Renal cortical epithelial cell (primary cell): ENCODE measurements at places on chromosomes 1 and 21. TPM values are rescaled to one million over a fixed set of nuclear protein-coding genes. Genes with fewer than 3 reads are reported as not detected.

DNA sequence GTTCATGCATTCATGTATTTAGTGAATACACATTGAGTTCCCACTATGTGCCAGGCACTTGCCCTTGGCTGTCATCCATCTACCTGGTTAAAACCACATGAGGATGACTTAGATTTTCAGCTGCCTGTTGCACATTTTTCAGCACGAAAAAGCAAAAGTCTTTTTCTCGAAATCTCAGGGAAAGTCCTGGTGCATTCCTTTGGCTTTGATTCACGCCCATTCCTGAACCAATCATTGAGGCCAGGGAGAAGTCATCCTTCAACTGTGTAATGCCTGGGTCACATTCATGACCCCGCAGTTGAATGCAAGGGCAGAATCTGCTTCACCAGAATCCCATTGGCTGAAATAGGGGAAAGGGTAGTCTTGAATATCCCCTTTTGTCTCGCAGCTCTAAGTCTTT is 84.4 kb downstream of the RNF220 start:
- no peak for DNase-seq

DNA sequence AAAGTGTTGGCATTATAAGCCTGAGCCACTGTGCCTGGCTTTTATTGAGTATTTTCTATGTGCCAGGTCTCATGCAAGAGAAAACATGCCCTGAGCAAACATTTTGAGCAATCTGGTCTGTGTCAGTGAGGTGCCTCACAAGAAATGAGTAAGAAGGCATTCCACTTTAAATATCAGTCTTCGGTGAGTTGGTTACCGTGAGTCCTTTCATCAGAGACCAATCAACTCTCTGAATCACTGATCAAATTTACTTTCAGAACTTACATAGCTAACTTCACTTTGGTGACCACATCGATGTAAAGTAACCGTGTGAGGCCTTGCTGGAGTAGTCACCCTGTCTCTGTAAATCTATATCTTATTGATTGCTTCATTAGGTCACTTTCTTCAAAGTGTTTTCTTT is 14.3 kb upstream of the DDX59 start:
- no peak for DNase-seq

DNA sequence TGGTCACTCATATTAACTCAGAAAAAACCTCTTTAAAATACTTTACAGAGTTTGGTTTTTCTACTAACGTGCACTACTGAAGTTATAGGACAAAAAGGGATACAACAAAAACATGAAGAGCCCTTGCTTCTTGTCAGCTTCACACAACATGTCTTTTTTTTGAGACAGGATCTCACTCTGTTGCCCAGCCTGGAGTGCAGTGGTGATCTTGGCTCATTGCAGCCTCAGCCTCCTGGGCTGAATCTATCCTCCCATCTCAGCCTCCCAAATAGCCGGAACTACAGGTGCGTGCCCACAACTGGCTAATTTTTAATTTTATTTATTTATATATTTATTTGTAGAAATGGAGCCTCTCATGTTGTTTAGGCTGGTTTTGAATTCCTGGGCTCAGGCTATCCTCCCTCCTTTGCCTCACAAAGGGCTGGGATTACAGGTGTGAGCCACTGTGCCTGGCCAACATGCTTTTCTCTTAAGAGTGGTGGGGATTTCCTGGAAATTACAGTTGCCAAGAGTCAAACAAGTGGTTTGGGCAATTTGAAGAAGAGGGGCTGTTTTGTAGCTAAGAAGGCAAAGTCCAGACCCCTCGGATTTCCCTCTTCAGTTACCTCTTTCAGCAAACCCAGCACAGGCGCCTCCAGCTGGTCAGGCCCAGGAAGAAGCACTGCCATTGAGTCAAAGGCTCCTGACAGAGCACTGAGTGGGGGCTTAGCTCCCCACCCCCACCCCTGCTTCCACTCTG is 6.4 kb upstream of the SMPDL3B start:
- peak; percentile 89 for DNase-seq

DNA sequence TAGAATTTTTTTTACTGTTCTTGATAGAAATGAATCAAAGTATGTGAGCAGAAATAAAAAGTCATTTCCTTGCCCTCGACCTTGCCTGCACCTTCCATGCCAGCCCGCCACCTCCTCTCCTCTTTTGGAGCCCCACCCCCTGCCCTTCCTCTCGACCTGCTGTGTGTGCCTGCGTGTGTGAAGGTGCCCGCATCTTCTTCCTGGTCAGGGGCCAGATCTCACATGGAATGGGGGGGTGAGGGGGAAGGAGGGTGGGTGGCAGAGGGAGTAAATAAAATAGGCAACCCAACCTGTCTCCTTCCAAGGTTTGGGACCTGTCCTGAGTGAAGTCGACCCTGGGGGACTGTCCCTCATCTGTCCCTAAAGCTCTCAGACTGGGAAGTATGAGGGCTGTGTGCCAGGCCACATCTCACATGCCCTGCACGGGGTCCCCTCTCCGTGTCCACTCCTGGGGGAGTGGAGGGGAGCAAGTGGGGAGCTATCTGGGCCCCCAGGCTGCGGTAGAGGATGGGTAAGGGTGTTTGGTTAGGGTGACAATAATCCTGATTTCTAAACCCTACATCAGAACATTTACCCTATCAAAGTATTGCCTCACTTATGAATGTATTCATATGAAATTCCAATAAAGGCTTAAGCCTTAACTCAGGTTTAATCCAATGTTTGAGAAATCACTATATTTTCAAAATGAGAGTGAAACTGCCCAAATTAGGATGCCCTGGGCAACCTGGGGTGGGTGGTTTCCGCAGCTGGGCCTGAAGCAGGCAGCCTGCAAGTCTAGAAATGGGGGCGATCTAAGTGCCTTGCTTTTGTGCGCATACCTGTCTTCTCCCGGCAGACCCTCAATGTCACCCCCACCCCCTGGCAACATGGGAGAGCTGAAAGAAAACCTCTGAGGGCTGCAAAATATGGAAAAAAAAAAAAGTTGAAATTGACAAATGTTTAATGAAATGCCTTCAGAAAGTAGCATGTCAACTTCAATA is 15.4 kb downstream of the AMPD2 start:
- no peak for DNase-seq

DNA sequence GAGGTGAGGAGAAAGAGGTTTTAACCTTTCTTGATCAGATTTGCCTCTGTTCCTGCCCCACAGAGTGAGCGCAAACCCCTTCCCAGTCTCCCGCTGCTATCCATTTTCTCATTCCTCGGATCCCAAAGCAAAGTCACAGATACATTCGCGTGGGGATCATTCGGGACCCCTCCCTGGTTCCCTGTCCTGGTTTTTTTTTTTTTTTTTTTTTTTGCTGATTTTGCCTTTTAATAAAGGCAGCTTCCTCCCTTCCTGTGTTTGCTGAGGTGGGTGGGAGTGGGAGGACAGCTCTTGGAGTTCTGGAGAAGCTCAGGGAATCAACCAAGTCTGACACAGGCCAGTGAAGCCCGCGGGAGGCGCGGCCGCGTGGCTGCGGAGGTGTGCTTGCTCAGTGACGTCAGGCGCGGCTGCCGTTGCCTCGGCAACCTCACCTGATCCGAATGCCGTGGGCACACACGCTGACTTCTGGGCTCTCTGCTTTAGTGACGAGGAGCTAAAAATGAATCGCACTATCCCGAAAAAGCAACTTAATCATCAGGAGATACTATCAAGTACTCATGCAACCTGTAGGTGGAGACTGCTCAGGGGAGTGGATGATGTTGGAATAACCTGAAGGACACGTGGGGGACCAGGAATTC is 106.4 kb downstream of the TBX19 start:
- DNase-seq, result peak; percentile 78

DNA sequence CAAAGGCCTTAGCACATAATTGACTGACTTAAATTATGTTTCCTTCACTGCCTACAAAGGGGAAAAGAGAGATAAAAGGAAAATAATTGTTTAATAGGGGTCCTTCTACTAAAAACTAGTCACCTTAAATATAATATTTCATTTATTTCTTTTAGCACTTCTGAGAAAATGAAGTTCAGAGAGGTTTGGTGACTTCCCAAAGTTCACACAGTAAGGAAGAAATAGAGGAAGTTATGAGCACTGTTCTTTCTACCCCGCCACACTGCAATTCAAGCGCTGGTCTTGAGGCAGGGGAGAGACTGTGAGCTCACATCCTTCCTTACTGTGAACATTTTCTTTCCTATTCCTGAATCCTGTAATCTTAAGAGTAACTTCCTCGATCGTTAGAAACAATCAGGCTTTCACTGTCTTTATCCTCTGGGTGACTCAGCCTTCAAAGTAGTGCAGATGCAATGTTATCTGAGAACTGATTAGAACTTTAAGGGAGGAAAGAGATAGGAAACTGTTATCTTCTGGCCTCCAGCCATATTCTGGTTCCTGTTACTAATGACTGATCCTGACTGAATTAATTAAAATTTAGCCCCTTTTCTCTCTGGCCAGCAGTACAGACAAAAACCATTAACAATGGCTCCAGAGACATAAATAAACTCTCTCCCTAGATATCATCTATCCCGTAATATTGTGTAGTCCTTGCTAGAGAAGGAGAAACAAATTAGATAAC is 6.8 kb downstream of the RGS5 start:
- DNase-seq, result no peak

DNA sequence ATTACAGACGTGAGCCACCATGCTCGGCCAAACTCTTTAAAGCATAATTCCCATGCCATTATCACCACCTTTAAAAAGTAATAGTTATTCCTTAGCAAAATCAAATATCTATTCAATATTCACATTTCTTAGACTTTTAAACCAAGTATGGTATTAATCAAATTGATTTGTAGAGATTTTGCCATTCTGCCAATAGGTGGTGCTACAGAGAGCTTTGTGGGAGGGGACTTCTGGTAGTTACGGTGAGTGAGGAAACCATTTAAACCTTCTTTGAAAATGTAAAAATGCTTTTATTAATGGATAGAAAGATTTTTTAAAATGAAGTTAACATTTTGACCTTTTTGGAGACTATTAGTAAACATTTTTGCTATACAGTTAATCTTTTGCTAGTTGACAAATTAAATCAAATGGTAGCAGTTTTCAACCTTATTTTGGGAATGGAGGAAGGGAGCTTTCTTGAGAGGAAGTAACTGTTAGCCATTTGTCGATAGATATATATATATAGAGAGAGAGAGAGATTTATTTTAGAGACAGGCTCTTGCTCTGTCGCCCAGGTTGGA is 19.3 kb downstream of the IARS2 start:
- DNase-seq, result peak; percentile 28

DNA sequence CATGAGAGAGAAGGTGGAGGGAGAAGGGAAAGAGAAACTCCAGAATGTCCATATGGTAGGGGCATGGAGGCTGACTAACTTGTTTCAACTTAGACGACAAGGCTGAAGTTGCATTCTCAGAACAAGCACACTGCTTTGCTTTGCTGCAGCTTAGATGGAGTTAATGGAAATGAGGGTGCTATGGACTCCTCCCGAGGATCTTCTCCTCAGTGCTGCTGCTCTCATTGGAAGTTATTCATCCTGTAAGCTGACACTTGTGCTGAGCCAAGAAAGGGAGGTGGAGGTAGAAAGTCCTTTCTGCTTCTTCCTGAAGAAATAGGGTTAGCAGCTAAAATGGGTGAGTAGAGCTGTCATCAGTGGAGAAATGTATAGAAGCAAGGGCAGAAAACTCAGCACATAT is 215.3 kb downstream of the SEC16B start:
- no peak for DNase-seq

- DNase-seq, result no peak
These were observed 93.9 kb upstream of the DPT start for GRCh38 chr1:168822911-168823310.

- DNase-seq, result no peak
These were observed 392.5 kb upstream of the ESRRG start for GRCh38 chr1:217115404-217116380.

DNA sequence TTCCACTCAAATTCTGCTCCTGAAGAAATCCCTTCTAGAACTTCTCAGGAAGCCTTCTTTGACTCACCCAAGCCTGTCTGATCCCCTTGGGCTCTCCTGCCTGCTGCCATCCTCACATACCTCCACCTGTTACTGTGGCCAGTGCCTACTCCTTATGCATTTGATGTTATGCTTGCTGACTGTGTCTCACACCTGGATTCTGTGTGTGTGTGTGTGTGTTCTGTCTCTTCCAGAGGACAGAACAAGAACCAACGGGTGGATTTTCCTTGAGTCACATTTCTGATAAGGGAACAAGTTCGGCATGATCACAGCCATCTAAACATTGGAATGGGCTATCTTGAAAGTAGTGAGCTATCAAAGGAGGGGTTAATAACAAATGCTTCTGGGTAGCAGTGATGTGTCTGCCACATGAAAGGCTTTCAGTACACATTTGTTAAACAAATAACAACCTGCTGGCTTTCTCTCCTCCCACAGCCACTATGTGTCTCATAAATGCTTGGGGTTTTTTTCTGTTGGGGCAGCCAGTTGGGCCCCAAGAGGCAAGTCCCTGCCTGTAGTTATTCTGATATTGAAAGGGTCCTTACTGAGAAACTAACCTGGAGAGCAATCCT is 8.9 kb upstream of the GPR37L1 start:
- DNase-seq, result peak; percentile 8

GRCh38 chr1:30881319-30882181 is 27.0 kb downstream of the SDC3 start:
- DNase-seq, result no peak

- peak; percentile 52 for DNase-seq
These were observed 31.0 kb upstream of the IL19 start for GRCh38 chr1:206739411-206740076.

GRCh38 chr1:40270152-40270834 is 12.3 kb downstream of the ZMPSTE24 start:
- DNase-seq, result peak; percentile 65

- DNase-seq, result no peak
These were observed 13.2 kb downstream of the MEGF6 start for GRCh38 chr1:3598051-3598491.

DNA sequence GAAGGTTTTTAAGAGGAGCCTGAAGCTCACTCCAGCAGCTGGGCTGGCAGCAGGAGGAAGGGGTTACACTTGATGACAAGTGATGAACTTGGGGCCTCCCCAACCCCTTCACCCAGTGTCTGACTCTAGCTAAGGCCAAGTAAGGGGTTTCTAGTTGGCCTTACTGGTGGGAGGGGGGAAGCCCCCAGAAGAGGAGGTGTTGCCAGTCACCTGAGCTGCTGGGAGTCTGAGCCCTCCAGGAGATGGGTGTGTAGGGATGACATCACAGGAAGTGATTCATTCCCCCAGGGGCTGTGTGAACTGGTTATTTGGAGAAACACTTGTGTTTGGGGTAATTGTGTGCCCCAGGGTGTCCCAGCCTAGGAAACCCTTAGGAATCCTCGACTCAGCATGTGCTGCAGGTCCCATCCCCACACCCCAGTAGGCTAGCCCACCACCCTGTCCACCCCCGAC is 3.1 kb downstream of the PADI1 start:
- peak; percentile 90 for DNase-seq

GRCh38 chr1:51642739-51643142 is 25.8 kb downstream of the OSBPL9 start:
- peak; percentile 92 for DNase-seq

The TACSTD2 gene
- total RNA-seq, result 122 and 129 TPM in 2 replicates

The EPHA2 gene
- 104 and 146 TPM in 2 replicates for total RNA-seq

The DNTTIP2 gene
- 48.6 and 51.7 TPM in 2 replicates for total RNA-seq

The FOXD2 gene
- 0.15 TPM in 1 of 2 replicates, not detected in the other for total RNA-seq

The CFAP141 gene
- total RNA-seq, result not detected in 2 replicates
